ENCODE measurements at places on chromosomes 16 and 17.

DNA sequence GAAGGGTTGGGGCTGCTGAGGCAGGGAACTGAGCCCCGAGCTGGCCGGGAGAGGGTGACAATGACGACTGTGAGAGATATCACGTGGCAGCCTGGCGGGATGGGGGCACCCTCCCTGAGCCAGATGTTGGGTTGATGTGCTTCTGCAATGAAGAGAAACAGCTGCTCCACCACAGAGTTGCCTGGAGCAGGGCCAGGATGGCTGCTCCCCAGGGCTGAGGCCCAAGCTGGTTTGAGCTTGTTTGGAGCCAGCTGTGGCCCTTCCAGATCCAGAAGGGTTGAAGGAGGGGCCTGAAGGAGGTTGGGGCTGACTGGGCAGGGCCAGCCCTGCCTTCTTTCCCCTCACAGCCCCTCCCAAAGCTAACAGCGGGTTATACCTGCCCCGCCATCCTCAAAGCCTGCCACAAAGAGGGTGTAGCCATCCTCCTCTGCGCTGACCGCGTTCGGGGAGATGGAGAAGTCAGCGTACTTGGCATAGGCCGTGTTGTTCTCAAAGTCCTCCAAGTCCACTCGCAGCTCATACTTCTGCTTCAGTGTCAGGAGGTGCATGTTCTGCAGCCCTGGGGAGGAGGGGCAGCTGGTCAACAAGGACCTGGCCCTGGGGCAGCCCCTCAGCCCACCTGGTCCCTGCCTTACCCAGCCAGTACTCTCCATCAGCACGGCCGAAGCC lies 2.1 kb downstream of the MFAP4 start:
- no peak for DNase-seq

GRCh38 chr17:69945698-69946185 lies 129.3 kb upstream of the KCNJ16 start:
- no peak for DNase-seq

DNA sequence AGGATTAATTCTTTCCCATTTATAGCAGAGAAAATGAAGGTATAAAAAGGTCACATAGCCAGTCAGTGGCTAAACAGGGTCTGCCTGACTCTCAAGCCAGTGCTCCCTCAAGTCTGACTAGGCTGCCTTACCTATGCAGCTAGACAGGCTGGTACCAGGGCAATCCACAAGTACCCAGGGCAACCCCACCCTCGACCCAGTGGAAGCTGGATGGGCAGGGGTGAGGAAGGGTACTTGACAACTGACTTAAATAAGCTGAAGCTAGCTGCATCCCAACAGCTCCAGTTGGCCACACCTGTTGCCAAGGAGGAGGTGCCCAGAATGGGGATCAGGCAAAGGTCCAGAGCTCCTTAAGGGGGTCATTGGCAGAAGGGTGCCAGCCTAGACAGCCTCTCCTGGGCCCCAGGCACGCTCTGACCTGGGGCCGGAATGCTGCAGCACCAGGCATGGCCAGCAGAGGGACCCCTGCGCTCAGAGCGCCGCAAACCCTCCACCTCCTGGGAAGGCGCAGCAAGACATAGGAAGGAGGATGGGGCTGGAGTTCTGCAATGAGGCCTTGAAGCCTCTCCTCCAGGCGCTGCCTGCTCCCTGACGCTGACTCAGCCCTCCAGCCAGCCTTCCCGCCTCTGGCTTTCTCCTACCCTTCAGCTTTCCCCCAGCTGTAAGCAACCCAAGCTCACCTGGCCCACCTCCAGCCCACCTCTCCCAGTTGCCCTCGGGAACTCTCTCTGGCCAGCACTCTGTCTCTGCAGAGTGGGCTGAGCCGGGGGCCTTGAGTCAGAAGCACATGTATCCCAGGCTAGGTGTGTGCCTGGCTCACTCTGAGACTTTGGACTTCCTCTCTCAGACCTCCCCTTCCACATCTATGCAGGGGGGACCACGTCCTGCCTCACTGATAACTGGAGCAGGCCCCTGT lies 28.8 kb downstream of the MPP2 start:
- peak; percentile 59 for DNase-seq

GRCh38 chr17:35700150-35700549 lies 31.3 kb upstream of the RASL10B start:
- no peak for DNase-seq

DNA sequence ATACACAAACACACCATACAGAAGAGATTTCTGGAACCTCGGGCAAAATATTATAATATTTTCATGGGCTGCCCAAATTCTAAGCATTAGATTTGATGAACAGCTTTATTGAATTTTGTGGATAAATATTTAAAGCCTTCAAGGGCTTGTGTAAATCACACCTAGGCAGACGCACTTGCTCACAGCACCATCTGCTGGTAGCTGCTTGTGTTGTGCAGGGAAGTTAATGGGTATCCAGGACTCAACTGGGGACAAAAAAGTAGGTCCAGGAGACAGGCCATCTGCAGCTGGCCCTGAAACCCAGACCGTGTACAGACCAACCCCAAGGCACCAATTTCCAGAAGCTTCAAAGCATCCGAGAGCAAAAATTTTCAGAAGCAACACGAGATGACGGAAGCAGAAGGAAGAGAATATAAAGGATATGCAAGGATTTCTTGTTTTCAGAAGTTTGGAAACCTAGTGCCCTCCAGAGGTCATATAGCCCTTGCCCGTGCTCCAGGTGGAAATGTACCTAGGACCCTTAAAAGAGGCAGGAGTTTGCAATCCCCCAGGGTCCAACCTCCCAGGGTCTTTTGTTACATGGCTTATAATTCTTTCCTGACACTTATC lies 140.0 kb downstream of the CHD9NB start:
- peak; percentile 55 for DNase-seq
